Kidney epithelial cell (primary cell): ENCODE measurements at places on chromosomes 5 and 9.

- no peak for DNase-seq
Measured at GRCh38 chr5:140317859-140318258, 15.0 kb upstream of the PFDN1 start.

- DNase-seq, result no peak
Measured at GRCh38 chr5:60256546-60256945, 363.0 kb upstream of the PDE4D start.

DNA sequence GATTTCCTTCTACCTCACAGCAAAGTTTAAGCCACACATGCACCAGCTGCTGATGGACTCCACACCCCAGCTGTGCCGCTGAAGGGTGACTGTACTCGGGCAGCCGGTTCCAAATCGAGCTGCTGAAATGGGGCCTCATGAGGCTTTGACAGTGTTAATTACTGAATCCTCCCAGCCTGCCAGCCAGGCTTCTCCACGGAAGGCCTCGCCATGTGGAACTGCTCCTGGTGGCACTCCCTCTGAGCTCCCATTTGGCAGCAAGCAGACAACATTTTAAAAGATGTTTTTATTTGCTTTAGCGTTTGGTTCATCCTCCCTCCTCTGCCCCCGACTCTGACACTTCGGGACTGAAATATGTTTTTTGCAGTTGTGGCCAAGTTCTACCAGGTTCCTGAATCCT lies 479.4 kb upstream of the MPDZ start:
- no peak for DNase-seq

- DNase-seq, result no peak
Measured at GRCh38 chr9:20271723-20272122, 350.6 kb downstream of the MLLT3 start.

- no peak for DNase-seq
Measured at GRCh38 chr5:24103451-24104023, 541.2 kb downstream of the CDH10 start.

GRCh38 chr5:627840-628239 lies 15.7 kb downstream of the CEP72 start:
- no peak for DNase-seq

DNA sequence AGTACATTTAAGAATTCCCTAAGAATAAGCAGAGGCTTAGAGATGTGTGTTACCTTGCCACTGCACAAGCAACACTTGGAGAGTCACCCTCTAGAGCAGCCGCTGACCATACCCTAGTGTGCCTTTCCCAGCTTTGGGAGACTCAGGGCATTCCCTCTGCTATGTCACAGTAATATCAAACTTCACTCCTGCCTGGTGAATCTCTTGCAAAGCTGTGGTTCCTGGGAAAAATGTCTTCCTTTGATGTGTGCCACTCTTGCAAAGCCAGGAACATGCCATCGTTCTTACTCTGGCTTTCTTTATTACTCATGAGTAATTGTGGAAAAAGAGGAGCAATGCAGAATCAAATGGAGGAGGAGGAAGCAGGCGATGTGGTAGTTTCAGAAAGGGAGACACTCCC lies 173.2 kb downstream of the CCDC192 start:
- peak; percentile 78 for DNase-seq

DNA sequence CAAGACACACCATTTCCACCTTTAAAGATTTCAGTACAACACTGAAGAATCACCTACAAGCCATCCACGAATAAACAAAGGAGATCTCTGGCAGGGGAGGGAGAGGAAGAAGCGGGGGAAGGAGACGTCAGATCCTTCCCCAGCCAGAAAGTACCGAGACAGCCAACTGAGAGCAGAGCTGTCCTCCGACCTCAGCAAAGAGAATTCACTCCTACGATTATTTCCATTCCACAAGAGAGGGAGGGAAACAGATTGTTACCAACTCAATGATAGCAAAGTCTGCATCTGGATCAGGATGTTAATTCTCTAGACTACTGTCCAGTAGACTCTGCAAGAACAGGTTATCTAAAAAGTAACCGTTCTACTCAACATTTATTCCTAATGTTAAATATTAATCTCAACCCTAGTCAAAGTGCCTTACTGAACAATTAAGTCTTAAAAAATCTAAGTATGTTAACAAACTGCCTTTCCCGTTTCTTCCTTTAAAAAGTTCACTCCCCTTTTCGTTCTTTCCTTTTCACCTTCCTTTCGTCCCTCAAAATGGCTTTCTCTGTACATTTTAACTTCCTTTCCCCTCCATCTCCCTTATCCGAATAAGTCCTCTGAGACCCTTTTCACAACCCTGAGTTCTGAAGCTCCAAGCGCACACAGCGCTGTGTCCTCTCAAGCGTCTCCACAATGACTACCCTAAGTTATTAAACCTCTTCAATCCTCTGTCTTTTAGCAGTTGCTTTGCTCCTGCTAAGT lies 1.4 kb downstream of the CHD1 start:
- no peak for DNase-seq
